GM13976 (cell line): ENCODE measurements at places on chromosomes 5 and 9.

DNA sequence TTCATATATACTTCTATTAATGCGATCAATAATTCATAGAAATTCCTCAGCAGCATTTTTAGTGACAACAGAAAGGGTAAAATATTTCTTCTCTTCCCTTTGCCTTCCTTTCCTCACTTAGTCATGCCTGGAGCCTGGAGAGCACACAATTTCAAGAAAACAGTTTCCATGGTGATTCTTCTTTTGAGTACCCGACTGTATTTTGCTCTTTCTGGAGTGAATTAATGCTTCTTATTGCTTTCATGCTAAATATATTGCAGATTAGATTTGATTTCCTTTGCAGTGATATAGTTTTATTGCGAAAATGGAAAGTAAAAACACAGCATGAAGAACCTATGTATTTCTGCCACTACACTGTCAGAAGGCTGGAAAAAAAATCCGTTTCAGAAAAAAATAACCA is 153.5 kb downstream of the PPP2R2B start:
- no peak for DNase-seq

- no peak for DNase-seq
These were observed 104.1 kb upstream of the NIPBL start for GRCh38 chr5:36772276-36773140.

DNA sequence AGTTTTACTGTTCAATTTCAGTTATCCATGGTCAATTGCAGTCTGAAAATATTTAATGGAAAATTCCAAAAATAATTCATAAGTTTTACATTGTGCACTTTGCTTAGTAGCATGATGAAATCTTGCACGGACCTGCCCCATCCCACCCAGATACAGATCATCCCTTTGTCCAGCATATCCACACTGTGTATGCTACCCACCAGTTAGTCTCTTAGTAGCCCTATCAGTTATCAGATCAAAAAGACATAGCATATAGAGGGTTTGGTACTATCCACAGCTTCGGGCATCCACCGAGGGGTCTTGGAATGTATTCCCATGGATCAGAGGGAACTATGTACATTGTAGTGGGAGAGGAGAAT is 97.7 kb downstream of the SLC44A1 start:
- DNase-seq = no peak

- DNase-seq = no peak
These were observed 21.2 kb upstream of the RNU6ATAC start for GRCh38 chr9:134185536-134186011.

GRCh38 chr9:121269642-121270254 is 1.8 kb downstream of the GSN start:
- DNase-seq = no peak

DNA sequence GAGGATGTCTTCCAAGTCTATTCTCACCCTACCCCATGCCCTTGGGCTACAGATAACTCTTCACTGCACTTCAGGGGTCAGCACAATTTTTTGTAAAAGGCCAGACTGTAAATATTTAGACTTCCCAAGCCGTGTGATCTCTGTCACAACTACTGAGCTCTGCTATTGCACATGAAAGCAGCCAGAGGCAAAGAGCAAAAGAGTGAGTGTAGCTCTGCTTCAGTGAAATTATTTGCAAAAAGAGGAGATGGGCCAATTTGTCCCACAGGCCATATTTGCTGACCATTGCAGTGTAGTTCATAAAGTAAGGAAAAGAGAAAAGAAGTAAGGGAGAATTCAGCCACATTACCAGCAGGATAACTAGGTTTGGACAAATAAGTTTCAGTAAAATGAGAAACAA is 7.0 kb upstream of the MOCS2 start:
- no peak for DNase-seq

GRCh38 chr9:121711281-121711680 is 59.8 kb downstream of the DAB2IP start:
- DNase-seq = no peak

DNA sequence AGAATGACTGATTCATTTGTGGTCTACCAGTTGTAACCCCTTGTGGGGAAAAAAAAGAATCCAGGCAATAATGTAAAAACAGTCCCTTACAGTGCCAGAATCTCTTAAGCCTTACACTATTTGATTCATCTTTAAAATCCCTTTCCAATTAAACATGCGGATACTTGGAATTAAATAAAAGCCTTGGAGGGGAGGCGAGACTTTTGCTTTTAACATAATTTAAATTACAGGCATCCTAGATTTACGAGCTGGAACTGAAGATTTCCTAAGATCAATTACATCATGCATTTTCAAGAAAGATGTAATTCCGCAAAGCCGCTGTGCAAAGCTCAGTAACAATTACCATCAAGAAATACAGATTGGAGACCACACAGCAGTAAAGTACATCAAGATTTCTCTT is 370.2 kb downstream of the MTRR start:
- DNase-seq = no peak

GRCh38 chr5:149932445-149933350 is 11.9 kb downstream of the PDE6A start:
- DNase-seq = no peak

GRCh38 chr9:93308676-93309075 is 124.7 kb downstream of the WNK2 start:
- DNase-seq = no peak

GRCh38 chr5:99104538-99105132 is 175.8 kb upstream of the CHD1 start:
- DNase-seq = peak; percentile 14

- DNase-seq = peak; percentile 92
These were observed 113.0 kb downstream of the GAPVD1 start for GRCh38 chr9:125374443-125375309.

DNA sequence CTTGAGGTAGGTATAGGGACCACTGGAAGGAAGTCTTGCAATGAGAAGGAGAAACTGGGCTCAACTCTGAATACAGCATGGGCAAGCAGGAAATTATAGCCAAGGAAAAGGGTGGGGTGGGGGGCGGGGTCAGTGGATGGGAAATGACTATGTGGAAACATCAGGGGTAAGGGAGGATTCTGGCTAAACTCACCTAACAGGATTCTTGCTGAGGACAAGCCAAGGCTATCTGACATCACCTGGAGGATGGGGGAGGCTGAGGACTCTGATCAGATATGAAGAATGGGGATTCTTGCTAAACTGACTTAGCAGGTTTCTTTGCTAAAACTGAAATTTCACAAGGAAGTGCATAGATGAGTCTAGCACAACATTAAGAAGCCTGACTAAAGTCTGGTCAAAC is 40.8 kb downstream of the CTSL start:
- DNase-seq = no peak

GRCh38 chr5:74501674-74502478 is 138.7 kb downstream of the ENC1 start:
- no peak for DNase-seq

GRCh38 chr5:122909470-122910100 is 64.2 kb downstream of the SNX24 start:
- no peak for DNase-seq

- no peak for DNase-seq
These were observed 160.9 kb downstream of the FOCAD start for GRCh38 chr9:20844916-20845315.

DNA sequence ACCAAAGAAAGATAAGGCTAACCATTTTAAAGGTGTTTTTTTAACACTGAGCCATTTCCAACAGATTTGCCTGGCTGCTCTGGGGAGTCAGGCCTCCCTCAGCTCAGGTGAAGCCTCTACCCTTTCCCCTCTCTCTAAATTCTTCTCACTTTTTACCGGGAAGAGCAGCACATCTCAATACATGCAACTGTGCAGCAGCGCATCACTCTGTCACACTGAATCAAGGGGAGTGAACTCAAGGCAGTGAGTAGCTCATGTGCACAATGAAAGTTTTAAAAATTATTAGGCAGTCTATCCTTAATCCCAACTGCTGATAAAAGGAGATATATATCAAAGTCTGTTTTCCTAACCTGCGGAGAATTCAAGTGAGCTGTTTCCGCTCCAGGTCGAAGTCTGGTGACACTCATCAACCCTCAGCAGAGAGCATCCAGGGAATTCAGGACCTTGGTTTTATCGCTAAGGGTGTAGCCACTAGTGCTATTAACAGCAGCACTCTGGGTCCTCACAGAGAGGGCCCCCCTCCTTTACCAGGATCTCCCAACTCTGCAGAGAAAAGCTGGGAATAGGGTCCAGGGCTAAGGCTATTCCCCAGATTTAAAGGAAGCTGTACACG is 1.0 kb downstream of the CEMIP2 start:
- no peak for DNase-seq

DNA sequence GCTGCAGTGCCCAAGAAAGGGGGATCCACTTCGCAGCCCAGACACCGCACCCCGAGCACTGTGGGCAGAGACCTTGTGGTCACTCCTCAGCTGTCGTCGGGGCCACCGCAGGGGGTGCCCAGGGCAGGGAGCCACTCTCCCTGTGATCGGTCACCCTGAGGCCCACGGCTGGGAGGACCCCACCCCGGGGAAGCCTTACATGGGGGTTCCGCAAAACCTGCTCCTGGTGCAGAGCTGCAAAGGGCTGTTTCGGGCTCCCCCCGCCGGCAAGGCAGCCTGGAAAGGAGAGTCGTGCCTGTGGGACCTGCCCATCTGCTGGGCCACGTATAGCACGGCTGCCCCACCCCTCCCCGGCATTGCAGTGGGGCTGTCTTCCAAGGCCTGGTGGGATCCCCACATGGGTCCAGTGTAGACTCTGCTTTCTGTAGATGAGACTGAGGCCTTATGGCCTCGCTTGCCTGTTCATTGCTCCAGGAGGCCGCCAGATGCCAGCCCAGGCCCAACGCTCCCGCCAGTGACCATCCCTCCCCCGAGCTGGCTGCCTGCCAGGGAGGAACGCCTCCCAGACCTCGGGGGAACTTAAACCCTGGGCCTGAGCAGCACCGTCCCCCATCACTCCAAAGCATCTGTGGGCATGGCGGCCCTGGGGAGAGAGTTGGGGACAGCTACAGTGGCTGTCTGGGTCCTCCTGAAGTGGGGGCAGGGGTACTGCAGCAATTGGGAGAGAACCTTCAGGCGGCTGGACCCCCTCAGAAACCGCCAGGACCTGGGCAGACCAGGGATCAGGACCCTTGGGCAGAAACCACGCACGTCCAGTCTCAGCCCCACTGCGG is 1.6 kb upstream of the DNLZ start:
- no peak for DNase-seq

GRCh38 chr9:24036459-24036858 is 210.4 kb upstream of the ELAVL2 start:
- DNase-seq = no peak

- DNase-seq = no peak
These were observed 2.1 kb upstream of the PRDM12 start for GRCh38 chr9:130662099-130662969.

- peak; percentile 53 for DNase-seq
These were observed 90.1 kb upstream of the DMRT1 start for GRCh38 chr9:751137-752051.

GRCh38 chr5:77984587-77984986 is 208.4 kb upstream of the TBCA start:
- DNase-seq = no peak

DNA sequence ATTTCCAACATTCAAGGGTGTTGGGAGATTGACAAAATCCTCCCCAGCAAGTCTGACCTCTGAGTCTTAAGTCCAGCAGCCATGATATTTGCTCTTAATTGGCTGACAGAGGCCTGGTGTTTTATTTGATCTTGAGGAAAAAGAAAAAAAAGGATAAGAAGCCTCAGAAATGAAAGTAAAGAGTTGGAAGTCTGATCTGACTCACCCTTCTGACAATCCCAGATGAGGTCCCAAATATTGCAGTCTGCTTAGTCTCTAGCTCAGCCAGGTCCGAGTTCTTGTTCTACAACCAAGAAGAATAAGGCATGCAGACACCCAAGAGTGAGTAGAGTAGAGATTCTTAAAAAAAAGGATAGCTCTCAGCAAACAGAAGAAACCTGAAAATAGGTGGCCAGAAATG is 632.5 kb upstream of the ST8SIA4 start:
- no peak for DNase-seq
